ENCODE measurements at places on chromosomes 4 and X.

DNA sequence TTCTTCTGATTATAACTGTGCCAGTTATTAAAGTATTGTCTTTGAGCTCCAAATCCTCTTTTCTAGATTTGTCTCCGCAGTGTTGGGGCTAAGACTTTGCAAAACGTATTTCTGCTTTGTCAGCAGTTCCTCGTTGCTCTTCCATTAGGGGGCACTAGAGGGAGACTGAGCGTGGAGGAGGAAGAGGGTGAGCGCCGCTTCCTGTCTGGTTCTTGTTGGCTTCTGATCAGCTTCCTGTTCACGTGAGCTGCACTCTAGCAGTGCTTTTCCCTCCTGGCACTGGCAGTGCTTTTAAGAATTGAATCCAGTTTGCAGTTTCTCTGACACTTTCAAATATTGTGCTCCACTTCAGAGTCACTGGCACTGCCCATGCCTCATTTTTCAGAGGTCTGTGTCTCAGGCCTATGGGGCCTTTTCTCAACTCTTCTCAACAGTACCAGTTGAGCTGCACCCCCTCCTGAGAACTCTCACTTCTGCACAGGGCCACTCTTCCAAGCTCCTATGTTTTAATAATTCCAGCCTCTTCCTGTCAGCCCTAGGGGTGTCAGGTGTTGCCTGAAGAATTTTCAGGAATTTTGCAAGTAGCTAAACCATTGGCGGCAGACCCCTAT is 54.4 kb upstream of the LCORL start:
- peak; percentile 56 for DNase-seq

DNA sequence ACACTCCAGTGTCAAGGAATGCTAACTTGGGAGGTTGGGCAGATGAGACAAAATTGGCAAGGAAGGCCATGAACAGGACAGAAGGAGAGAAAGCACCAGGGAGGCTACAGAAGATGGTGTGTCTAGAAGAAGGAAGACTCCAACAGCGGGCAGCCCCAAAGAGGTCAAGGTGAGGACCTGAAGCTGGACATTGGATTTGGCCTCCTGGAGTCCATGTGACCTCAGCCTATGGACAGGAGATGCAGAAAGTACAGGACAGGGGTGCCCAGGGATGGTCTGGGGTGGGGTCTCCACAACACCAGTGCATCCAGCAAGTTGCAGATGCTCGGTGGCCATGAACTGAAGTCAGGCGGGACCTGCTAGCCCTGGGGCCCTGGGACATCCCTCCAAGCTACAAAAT is 86.2 kb downstream of the JAKMIP1 start:
- no peak for DNase-seq

DNA sequence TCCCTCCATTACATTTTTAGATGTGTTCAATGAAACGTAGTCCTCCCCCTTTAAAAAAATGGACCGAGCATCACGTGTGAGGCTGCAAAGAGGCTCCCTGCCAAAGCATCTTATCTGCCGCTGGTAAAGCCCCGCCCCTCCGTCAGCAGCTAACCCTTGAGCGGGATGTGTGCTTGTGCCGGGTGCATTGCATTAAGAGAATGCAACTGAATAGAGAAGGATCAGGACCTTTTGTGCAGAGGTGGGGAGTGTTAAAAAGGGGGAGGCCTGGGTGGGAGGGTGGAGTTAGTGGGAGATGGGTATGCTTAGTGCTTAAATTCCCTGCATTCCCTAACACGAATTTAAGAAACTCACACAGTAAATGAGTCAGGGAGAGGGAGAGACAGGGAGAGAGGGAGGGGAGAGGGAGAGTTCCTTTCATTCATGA is 66.0 kb downstream of the TBL1X start:
- peak; percentile 85 for DNase-seq

DNA sequence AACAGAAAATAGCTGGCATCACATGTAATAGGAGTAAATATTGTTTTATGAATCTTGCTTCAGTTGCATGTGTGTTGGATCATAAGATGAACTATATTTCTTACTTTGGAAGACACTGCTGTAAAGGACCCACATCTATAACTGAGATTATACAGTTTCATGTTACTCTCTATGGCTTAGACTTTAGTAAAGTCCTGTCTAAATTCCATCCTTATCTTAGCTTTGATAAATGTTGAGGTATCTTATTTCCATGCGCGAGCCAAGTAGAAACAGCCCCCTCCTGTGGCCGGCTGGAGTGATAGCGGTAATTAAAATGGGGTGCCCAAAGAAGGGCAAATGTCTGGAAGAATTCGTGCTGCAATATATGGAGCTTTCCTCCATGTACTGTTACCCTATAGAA is 43.0 kb downstream of the CCDC158 start:
- peak; percentile 62 for DNase-seq

- DNase-seq = no peak
Observed at GRCh38 chrX:144566592-144566991, 680.7 kb upstream of the SPANXN1 start.

DNA sequence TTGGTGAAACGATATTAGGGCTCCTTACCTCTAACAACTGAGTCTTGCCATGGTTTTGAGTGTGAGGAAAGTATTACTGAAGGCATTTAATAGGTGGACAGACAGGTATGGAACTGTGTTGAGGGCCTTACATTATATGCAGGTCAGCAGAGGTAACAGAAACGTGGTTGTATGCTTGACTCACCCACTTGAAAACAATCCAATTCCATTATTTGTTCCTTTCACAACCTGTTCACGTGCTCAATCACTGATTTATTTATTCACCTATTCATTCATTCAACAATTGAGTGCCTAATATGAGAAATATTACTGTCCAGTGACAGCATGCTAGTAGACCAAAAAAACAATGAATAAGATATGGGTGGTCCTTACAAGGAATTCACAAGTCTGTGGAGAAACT is 33.3 kb upstream of the PPARGC1A start:
- no peak for DNase-seq

DNA sequence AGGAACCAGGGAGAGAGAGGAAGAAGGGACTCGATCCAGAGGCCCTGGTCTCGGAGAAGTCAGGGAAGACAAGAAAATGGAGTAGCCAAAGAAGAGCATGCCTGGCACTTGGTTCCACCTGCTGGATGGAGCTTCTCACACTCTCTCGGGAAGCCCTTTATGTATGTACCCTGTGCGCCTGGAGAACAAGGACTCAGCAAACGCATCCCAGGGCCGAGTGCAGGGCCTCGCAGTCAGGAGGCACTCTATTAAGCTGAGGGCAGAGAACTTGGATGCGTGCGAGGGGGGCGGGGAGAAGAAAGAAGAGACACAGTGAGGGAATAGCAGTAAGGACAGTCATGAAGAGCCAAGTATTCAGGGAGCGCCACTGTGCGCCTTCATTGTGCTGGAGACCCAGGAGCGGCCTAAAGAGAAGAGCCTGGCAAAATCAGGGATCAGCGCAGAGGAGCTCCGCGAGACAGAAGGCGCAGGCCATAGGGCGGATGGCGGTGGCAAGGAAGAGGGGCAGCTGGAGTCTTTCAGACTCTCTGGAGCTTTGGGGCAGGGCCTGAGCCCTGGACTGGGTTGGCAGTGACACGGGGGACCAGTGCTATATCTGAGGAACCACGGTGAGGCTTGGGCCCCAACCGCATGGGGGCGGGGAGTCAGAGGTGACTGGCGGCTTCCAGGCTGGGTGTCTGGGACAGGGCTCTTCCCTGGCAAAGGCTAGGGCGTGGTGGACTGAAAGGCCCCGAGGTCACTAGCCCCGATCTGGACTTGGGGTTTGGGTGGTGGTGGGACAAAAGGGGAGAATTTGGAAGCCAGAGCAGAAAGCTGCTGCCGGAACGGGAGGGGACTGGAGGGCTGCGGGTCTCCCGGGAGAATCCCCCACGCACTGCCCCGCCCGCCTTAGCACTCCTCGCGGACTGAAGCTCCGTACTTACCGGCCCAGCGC is 1.9 kb upstream of the SEPTIN6 start:
- DNase-seq = peak; percentile 39

GRCh38 chrX:135625995-135626394 is 87.4 kb upstream of the CT45A1 start:
- peak; percentile 6 for DNase-seq
